Activated naive CD4-positive, alpha-beta T cell (primary cell): ENCODE measurements at places on chromosomes 11 and 22.

GRCh38 chr11:76808996-76809395 lies 25.8 kb downstream of the TSKU start:
- no peak for DNase-seq

GRCh38 chr11:96307776-96308140 lies 35.2 kb downstream of the MAML2 start:
- DNase-seq = no peak

DNA sequence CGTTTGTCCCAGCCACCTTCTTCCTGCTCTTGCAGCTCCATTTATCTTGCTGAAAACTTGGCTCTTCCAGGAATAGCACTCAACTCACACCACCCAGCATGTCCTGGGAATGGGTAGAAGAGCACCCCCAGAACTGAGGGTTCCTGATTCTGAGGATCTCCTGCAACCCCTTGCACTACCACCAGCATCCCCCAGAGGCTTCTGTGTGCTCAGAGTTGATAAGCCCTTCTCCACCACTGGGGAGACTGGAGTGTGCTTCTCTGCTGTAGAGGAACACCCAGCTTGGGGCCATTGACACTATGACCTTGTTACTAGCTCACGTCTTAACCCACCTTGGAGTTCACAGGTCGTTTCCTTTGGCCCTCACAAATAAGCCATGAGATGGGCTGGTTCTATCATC lies 121.0 kb downstream of the GRIK4 start:
- no peak for DNase-seq

DNA sequence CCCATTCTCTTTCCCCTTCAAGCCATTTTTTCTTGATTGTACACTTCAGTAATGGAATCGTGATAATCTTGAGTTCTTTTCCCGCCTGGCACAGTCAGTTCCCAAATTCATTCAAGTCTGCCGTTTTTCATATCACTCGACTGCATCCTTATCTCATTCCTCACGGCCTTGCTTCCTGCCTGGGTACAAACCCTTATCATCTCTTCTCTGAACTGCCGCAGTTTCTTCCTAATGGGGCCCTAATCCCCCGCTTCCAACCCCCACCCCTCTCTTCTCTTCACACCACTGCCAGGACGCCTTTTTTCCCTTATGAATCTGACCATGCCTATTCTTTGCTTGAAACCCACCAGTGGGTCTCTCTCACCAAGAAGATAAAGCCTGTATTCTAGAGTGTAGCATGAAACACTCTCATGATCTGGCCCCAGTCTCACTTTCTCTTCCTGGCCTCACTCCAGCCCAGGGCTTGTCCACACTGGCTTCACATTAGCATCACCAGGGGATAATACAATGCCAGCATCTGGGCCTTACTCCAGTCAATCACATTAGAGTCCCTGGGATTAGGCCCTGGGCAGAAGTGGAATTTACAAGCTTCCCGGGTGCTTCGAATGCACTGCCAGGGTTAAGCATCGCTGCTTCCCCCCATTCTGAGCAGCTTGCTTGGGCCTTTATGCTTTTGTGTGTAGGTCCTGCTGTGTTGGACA lies 102.1 kb downstream of the FBXO7 start:
- DNase-seq = no peak

- no peak for DNase-seq
Observed at GRCh38 chr22:47396515-47396914, 634.1 kb downstream of the TBC1D22A start.

DNA sequence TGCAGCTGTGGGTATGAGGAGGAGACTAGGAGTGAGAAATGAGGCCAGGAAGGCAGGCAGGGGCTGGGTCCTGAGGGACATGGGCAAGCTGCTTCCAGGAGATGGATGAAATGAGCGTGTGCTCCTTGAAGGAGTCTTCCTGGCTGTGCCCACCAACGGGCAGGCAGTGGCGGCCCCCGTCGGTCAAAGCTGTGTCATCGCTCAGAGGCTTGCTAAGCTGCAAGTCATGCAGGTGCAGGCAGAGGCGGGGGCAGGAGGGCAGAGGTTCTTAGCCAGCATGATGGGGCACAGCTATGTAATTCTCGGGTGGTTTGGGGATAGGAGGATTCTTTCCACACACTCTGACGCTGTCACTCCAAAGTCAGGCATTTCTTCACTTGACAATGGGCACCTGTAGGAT lies 12.5 kb upstream of the PEX26 start:
- DNase-seq = no peak

- no peak for DNase-seq
Observed at GRCh38 chr11:2277008-2277346, 6.6 kb upstream of the ASCL2 start.

DNA sequence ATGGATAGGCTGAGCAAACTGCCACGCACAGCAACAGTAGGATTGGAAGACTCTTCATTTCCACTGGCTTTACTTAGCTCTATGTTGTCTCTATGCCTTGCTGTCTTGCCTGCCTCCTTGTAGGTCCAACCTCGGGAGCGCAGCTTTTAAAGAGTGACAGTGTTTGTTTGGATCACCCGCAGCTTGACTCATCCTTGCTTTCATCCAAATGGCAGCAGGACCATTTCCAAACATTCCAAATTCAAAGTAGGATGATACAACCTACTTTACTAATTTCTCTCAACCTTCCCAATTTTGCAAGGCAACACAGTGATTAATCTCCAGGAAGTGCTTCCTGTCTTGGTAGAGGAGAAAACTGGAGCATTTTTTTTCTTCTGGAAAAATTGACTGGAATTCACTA lies at the start of gene MMP3:
MMP3 (minus strand) TSS at position 121 of the 400 bp plus-strand sequence; CDS start at position 58, 63 bp downstream.
- no peak for DNase-seq

DNA sequence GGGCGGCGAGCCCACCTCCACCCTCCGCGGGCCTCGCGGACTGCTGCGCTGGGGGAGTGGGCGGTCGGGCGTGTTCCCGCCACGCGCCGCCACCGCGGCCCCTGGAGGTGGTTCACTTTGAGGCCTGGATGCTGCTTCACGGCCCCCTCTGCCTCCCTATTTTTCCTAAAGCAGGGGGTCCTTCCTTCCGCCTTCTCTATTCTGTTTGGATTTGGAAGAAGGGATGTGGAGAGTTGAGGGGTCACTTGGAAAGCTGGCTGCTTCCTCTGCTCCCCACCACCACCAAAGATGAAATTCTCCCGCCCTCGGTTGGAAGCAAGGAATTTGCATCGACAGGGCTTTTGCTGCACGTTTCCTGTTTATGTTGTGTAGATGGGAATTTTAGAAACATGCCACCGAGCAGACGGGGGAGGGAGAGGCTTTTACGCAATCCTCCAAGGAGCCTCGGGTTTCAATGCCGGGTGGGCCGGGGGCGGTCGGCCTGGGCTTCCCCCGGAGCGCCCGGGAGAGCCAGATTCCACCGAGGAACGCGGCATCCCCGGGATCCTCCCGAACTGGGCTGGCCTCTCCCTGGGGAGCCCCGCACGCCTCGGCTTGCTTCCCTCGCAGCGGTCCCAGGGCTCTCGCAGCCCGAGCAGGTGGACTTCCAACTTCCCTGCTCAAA lies 403 bp upstream of the SBF2 start:
- DNase-seq = no peak

DNA sequence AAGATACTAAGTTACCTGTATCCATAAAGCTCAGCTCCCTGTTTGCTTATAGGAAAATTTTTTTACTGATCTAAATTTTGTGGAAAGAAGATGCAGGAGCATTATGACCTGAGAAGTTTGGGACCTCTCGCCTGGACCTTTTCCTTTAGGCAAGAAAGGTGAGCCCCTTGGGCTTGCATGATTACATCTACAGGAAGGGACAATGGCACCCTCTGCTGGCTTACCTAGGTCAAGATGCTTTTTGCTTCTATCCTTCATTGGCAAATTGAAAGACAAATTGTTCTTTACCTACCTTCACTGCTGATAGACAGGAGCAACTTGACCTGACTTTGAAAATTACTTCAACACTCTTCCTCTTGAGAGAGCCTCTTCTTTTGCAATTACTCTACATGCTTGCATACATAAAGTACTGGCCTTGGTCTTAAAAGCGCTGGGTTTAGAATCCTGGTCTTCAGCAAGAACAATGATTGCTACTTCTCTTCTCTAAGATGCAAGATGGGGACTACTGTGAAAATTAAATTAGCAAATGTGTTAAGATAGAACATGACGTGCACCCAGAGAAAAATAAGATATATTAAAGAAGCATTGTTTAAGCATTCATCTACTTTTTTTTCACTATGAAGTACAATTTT lies 147.2 kb downstream of the TRPC6 start:
- no peak for DNase-seq

DNA sequence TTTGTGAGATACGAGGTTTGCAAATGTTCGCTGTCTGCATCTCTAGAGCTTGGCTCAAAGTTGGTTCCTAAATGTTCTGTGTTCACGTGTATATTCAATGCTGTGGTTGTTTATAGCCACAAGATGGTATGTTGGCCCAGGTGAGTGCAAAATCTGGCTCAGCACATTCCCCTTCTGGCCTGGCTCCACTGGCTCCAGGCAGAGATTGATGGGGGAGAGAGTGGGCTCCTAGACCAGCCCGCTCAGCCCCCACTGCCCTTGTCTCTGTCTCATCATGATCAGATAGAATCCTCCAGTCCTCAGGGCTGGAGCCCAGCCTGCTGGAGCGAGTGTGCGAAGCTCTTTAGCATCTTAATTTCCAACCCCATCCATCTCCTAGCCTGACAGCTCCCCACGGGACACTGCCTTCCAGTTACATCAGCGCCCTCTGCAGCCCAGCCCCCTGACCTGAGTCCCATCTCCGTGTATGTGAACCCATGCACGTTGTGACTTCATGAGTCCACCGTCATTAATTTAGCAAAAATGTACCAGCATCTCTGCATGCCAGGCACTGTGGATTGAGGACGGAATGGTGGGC lies 2.0 kb downstream of the P2RX3 start:
- no peak for DNase-seq

DNA sequence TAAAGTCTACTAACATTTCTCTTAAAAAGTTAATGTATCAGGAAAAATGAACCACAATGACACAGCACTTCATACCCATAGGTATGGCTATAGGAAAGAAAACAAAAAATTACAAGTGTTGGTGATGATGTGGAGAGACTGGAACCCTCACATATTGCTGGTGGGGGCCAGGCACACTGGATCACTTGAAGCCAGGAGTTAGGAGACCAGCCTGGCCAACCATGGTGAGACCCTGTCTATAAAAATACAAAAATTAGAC lies 26.7 kb downstream of the TCF20 start:
- DNase-seq = no peak

- no peak for DNase-seq
Observed at GRCh38 chr22:42309865-42310264, 39.4 kb upstream of the TCF20 start.

DNA sequence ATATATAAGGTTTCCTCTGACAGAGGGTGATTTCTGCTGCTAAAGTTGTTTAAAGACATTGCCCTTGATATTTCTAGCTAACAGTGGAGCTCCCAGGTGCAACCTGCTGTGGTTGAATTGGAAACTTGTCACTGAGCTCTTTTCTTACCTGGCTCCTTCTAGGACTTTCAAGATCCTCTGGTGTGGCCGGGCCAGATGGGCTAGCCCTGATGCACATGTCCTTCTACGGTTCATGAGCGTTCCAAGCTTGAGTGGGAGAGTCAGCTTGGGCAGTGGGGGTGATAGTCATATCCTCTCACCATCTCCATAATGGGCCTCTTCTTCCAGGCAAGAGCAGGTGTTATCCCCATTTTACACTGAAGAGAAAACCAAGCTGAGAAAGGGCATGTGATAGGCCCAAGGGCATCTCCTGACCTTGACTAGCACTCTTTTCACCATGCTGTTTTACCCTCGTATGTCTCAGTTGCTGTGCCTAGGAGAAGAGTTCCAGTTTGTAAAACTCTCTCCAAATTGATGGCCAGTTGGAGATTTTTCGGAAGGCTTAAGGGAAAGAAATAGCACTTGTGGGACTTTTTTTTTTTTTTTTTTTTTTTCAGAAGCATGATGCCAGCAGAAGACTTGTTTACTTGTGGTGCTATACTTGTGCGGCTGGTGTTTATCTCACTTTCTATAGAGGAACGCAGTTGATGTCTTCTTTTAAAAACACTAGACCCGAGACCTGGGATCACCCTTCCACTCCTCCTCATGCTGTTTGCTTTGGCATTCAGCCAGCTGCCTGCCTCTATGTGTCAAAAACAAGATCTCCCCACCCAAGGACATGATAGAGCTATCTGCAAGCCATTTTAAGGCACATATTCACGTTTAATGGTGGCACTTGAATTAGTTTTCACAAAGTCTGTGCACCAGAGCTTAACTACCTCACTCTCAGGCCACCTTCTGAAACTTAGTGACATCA lies 32.6 kb downstream of the TEAD1 start:
- no peak for DNase-seq

GRCh38 chr11:109984634-109985289 lies 108.4 kb upstream of the ZC3H12C start:
- no peak for DNase-seq
